NB4 (cell line): ENCODE measurements at places on chromosomes 6 and 20.

GRCh38 chr6:161161889-161162624 lies 111.8 kb downstream of the AGPAT4 start:
- DNase-seq: no peak

DNA sequence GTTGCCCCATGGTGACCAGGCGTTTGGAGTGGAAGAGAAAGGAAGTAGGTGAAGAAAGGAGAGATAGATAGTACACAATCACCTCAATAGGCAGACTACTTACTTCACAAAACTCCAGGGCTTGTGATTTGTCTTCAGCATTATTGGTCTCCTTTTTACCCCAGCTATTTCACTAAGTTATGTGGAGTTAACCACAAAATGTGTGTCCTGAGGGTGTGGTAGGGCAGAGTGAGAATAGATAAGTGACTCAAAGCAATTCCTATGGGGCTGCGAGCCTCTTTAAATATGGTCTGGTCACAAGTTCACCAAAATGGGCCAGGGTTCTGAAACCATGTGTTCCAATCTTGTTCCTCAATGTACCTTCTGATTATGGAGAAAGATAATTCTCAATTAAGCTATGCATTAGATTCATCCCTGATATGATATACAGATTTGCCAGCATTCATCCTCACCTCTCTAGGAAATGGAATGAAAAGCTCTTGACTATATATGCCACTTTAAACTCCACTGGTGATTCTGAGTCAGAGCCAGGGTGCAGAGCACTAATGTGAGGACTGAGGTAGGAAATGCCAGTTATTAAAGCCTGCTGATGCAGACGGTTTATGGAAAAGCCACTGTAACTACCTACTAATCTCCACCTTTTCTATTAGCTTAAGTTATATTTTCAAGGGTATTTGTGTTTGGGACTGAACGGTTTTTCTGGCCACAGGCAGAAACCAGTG lies 310.6 kb upstream of the MANEA start:
- DNase-seq: no peak

DNA sequence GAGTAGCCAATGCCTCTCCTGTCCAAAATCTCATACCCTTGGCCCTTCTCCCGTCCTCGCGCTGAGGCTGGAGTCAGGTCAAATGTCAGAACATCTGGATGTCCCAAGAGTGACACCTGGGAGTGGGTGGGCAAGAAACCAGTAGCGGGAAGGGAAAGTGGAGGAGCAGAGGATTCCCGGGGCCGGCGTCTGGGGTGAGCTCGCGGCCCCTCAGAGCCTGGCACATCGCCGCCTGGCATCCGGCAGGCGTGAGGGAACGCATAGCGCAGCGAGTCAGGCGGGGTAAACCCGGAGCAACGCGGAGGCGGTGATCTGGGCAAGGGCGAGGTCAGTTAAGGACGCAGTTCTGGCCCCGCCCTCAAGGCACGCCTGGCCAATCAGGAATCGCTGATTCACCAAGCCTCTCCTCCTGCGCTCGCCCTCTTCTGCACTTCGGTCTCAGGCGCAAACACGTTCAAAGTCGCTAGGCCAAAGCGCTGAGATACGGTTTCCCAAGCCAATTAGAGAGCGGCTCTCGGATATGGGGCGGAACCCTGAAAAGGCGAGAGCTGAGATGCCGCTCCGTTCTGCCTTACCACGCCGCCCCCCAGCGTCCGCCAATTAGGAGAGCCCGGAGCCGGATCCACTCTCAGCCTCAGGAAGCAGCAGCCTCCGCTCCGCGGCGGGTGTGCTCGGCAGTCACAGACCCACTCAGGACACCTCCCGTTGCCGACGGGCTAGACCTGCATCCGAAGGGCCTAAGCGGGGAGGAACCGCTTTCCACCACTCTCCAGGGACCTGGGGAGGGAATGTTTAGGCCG lies 22.5 kb downstream of the VPS52 start:
- DNase-seq: peak; percentile 100

GRCh38 chr6:167078745-167079144 lies 44.2 kb upstream of the CCR6 start:
- DNase-seq: no peak

GRCh38 chr6:114648847-114649246 lies 306.0 kb upstream of the HS3ST5 start:
- no peak for DNase-seq

- no peak for DNase-seq
Observed at GRCh38 chr6:150711584-150712504, 112.2 kb downstream of the PLEKHG1 start.

DNA sequence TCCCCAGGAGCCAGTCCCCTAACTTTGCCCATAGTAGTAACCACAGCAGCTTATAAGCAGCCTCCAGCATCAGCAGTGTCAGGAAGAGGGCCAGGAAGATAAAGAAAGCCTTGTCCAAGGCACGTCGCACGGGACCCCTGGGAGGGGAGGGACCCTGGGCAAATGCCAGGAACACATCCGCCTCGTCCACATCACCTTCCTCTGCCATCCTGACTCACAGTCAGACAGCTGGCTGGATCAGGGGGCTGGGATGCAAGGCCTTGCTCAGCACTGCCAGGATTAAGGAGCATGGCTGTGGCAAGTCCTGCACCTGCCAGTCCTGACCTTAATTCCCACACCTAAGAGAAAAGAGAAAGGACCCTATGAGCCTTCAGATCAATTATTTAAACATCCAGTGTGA lies 11.5 kb upstream of the ZBTB22 start:
- no peak for DNase-seq

- DNase-seq: no peak
Observed at GRCh38 chr6:48419992-48420391, 309.0 kb upstream of the PTCHD4 start.

DNA sequence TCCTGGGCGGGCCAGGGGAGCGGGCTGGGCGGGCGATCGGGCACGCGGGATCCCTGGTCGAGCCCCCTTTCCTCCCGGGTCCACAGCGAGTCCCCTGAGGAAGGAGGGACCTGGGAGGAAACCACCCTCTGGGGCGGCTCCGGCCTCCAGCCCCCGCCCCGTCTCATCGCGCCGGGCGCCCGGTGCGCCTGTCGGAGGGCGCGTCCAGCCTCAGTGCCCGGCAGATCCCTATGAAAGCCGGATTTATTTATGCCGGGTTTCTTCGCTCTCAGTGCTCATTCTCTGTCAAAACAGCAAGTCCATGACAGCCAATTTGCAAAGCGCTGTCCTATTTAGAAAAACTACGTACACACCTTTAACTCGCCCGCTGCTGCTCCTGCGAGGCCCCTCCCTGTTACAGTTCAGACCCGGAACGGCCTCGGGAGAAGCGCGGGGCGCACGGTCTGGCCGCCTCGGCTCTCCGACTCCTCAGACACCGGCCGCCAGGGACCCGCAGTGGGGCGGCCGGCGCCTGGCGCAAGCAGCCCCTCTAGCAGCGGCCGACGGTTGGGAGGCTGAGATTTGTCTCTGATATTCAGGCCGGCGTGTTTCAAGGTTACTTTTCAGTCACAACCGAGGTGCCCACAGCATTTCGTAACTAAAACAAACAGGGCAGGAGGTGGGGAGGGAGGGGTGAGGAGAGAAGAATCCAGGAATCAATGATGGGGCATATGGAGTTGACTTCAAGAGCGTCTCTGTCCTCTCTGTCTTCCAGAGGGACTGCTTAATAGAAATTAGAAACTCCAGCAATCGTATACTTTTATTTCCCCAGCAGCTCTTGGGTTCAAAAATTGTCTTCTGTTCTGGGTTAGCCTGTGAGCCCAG lies 782 bp upstream of the FOXA2 start:
- no peak for DNase-seq

GRCh38 chr6:161107779-161108730 lies 116.5 kb downstream of the MAP3K4 start:
- no peak for DNase-seq

DNA sequence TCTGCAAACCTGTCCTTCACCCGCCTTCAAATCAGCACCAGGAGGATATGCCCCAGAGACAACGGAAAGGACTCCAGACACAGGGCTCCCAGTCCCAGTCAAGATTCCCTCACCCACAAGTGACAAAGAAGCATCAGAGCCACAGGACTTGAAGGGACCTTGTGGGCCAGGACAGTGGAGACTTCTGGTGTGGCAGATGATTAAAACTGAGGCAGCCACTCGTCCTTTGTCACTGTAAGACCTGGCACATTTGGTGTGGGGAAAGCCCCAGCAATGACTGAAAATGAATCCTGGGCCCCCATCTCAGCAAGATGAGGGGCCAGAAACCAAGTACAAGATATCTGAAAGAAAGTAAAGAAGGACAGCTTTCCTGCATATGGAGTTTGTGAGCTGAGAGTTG lies 15.6 kb upstream of the GMPR start:
- DNase-seq: no peak

DNA sequence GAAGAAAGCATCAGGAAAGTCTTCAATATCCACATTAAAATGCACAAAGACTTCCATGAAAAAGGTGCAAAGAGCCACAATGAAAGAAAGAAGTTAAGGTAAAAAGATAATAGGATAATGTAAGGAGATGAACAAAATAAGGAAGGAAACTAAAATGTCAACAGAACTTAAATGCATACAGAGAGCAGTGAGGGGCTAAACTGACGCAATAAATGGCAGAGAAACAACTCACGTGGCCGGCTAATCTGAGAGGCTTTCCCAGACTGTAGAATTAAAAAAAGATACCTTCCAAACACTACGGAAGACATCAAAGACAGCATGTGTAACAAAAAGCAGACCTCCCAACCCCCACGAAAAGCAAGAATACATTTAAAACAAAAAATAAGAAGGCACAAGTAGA lies 73.7 kb downstream of the GMDS start:
- peak; percentile 56 for DNase-seq

- DNase-seq: no peak
Observed at GRCh38 chr6:156832669-156833068, 55.5 kb downstream of the ARID1B start.

DNA sequence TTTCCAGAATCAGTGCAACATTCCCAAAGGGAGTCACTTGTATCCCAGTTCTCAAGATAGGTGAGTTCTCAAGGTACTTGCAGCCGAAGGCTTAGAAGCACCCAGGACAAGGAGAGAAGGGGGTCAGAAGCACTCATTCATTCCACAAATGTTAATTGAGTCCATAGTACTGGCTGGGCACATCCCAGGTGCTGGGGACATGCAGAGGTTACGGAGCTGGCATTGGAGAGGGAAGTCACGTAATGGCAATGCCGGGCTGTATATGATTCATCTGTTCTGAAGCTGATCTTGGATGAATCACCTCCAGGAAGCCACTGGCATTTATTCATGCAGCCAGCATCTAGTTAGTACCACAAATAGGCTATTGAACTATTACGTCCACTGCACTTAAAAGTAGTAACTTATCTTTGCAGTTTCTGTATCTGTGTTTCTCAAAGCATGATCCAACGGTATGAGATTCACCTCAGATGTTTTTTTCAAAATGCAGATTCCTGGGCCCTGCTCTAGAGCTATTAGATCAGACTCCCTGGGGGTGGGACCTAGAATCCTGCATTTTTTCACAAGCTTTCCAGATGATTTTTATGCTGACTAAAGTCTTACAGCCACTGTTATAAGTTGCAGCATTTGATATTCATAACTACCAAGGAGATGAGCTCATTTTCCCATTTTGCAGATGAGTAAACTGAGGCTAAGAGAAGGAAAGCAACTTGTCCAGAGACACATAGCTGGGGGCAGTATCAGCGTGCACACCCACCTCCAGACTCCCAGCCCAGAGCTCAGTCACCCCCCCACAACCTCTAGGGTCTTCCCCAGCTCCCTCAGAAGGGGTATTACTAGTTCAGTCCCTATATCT lies 44.1 kb upstream of the ID1 start:
- no peak for DNase-seq

DNA sequence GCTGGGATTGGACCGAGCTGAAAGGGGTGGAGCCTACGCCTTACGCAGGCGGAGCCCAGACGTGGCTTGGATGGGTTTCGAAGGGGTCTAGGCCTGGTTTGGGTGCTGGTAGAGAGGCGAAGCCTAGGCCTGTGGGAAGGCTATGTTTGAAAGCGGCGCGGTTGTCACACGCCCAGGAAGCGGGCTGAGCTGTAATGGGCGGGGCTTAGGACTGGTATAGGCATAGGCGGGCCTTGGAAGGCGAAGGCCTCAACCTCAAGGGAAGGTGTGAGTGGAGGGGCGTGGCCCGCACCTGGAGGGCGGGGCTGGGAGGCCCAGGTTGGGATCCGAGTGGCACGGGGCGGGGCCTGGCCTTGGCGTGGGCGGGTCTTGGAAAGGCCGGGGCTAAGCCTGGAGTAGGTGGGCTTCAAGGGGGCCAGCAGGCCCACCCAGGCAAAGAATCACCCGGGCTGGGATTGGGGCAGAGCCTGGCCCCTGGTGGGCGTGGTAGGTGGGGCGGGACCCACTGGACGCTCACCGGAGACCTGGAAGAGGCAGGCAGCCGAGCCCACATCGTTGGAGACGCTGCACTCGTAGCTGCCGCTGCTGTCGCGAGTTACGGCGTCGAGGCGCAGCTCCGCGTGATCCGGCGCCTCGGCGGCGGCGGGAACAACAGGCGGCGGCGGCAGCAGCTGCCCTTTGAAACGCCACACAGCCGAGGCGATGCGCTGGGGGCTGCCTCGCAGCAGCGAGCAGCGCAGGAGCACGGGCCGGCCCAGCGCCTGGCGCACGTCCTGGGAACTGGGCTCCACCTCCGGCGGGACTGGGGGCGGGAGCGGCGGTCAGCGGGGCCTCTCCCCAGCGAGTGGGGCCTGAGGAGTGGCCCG lies 49.0 kb downstream of the MDGA1 start:
- no peak for DNase-seq

DNA sequence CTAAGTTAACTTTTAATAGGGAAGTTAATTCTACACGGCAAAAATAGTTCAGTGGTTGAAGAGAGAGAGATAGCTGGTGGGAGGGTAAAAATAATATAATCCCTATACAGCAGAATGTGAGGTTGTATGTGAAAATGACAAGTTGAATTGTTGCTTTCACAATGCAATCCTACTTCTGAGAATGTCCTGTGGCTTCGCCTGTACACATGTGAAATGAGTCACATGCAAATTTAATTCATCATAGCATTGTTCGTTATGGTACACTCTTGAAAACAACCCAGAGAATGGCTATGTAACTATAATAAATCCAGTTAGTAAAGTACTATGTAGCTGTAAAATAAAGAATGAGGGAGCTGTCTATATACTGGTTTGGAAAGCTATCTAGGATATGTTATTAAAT lies 46.0 kb upstream of the HINT3 start:
- no peak for DNase-seq

DNA sequence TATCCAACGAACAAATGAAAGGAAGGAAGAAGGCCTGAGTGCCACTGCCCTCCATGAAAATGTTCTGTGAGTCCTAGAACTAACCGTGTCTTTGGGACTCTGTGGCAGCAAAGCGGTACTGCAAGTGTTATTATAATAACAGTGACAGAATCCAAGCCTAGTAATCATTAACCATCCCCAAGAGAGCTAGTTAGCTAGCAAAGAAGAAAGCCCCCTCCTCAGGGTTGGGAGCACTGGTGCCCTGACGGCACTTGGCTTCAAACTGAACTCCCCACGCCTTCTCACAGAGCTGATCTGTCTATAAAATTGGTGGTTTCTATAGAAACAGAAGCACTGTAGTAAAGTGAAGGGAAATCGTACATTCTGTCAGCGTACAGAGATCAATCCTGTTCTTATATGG lies 239.8 kb downstream of the PTPRT start:
- no peak for DNase-seq

- DNase-seq: no peak
Observed at GRCh38 chr20:3350422-3350821, 57.0 kb downstream of the DNAAF9 start.
